Hematopoietic multipotent progenitor cell treated with erythropoietin and hydrocortisone succinate and interleukin-3 and kit ligand, for 17 days (in vitro differentiated cells): ENCODE measurements at places on chromosomes 12 and 14.
A peak's percentile ranks its signal among the peaks of the same experiment; 100 is the strongest.

GRCh38 chr12:48934312-48934706 is 9.0 kb upstream of the FKBP11 start:
- no peak for DNase-seq

GRCh38 chr12:6367969-6368892 is 7.1 kb downstream of the SCNN1A start:
- DNase-seq: no peak

DNA sequence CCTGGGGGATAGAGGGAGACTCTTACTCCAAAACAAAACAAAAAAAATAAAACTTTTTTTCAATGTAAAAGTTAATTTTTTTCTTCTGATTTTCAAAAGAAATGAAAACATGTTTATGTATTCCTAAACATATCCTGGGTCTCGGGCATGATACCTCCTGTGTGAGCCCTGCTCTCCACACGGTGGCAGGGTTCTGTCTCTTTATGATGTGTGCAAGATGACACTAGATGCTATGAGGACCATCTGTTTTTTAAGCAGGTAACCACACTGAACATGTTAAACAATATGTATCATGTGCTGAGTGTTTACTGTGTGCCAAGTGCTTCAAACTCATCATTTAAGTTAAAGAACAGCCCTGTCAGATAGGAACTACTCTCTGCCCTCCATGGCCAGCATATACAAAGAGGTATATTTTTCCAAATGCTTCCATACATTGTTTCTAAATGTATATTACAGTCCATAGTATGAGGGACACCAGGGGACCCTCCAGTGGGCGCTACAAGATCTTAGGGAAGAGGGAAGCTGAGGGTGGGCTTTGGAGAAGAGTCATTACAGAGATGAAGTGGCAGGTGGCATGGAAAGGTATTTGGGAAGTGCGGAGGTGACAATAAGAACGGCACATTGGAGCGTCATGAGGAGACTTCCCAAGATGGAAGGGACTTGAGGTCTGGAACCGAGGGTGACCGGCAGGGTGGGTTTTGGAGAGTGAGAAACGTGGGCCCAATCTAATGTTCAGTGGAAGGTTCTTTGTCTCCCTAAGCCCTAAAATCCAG is 28.5 kb downstream of the FOS start:
- no peak for DNase-seq

DNA sequence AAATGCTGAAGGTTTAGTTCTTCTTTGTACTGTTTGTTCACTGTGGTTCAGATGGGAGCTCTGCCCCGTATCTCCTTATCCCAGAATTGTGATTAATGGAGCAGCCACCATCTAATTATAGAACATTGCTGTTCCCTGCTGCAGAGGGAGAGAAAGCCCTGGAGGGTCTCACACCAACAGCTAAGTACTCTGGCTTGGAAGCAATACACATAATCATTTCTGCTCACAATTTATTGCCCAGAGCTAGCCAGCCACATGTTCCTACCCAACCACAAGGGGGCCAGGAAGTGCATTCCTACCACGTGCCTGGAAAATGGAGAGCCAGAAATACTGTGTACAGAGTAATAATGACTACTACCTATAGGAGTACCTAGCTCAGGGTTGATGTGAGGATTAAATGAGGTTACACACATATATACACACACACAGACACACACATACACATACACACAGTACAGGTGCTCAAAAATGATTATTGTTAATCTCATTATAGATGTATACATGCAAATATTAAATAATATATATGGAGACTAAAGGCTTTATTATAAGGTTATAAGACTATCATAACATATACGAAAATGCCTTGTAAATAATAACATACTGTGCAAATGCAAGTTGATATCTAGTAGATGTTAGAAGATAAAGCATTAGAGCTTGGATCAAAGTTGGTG is 22.3 kb downstream of the MSRB3 start:
- DNase-seq: no peak

DNA sequence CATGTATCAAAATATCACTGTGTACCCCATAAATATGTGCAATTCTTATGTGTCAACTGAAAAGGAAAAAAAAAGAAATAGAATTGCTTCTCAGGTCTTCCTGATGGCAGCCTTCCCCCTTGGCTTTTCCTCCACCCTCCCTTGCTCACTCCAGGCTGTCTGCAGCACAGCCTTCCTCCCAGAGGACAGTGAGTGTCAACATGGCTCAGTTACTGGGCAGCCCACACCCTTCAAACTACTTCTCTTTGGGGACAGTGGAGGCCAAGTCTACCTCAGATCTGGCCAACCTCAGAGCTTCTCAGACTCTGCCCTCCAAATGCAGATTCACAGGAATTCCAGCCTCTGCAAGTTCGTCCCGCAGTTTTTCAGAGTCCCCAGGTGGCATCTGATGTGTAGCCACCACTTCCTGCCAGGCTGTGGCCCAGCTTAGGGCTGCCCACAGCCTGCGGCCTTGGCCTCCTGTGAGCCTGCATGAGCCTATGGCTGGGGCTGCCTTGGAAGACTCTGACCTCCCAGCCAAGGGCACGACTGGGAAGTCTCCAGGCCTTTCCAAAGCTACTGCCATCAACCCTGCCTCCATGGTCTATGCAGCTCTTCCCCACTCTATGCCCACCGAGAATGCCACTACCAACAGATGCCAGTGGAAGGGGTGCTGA is 148.0 kb upstream of the PWP1 start:
- DNase-seq: no peak

- no peak for DNase-seq
Measured at GRCh38 chr12:91327131-91327530, 144.5 kb upstream of the DCN start.

GRCh38 chr12:53726341-53726740 is 911 bp downstream of the CALCOCO1 start:
- DNase-seq: peak; percentile 52

DNA sequence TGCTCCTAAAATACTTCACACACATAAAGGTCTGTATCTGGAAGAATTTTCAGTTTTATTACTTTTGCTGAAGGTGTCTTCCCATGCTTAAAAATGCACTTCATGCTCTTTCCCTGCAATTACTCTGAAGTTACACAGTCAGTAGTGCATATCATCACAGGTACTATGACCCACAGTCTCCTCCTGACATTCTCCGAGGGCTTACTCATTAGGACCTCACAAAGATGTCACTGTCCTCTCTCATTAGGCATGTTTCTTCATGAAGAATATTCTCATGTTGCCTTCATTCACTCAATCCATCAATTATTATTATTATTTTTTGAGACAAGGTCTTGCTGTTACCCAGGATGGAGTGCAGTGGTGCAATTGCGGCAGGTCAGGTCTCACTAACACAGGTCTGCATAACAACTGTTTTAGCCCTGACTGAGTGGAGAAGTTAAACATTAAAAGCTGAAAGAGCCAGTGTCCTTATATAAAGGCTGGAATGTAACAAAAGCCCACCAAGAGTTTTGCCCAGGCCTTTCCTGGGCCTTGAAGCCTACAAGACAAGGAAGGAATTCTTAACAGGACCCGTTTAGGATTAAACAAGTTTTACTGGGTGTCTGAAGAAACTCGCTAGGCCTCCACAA is 119.5 kb upstream of the WSCD2 start:
- no peak for DNase-seq

- DNase-seq: no peak
Measured at GRCh38 chr12:120941846-120942405, 36.4 kb upstream of the HNF1A start.

DNA sequence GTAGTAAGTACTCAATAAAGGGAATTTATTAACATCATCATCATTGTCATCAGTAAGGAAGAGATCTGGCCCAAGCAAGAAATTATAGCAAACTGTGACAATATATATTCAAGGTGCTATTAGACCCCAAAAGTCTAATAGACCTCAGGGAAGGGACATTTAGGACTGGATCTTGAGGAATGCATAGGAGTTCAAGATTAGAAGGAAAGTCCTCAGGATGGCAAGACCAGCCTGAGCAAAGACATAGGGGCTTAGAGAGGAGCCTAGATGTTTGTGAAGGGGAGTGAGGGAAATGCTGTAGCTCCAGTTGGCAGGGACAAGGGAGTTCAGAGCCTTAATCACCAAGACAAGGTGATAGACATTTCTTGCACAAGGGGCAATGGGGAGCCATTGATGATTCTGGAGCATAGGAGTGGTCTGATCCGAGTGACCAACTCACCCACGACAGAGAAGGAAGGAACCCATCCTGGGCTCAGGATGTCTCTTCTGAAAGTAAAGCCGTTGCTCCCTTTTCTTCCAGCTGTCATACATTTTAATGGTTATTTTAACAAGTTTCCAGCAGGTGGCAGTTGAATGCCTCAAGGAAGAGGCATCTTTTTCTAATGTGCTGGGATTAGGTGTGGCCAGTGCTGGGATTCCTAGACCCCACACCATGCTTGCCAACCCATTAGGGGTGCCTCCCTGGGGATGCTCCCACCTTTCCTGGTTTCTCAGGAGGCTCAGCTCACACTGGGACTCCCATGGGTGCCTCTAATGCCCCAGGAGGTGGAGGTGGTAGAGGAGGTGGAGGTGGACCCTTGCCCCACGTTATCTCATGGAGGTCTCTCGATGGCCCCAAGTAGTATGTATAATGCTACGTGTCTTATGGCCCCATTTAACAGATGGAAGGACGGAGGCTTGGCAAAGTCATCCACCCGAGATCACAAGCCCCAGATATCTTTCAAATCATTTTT is 37.8 kb downstream of the PHETA1 start:
- peak; percentile 7 for DNase-seq

DNA sequence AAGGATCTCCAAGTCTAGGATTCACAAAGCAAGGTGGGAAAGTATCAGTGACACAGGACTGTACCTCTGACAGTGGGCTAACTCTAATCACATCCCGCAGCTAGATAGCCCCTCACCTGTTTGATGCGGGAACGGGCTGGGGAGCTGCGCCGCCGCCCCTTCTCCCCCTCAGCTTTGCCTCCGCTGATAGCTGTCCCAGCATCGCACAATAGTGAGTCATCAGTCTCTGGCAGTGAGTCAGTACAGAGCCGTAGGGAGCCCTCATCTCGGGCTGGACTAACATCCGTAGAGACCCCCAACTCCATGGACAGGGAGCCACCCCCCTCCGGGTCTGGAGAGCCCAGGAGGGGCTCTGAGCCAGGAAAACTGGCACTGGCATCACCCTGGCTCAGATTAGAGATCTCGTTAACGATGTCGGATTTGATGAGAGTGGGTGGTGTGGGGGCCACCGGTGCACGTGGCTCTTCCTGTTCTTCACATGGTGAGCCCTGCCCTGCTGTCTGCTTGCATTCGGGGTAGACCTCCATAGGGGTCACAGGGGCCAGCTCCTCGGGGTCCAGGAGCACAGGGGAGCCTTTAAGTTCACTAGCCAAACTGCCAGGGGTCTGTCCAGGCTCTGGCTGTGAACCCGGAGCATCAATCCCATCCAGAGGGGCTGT is 10.9 kb downstream of the KMT2D start:
- no peak for DNase-seq

DNA sequence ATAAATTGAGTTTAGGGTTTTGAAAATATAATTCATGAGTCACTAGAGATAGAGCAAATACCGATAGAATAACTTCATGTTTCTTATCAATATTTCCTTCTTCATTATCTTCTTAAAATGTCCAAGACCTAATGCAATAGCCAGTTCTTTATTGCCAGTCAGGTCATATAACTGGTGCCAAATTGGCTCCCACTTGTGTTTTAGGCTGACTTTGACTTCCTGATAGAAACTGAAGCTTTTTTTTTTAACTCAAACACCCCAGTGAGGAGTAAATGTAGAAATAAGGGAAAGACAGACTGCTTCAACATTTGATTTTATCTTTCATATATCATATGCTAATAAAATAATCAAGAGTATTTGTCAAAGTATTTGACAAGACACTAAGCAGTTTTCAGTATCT is 80.7 kb downstream of the ARMH4 start:
- DNase-seq: no peak

GRCh38 chr12:11580125-11580751 is 69.2 kb upstream of the ETV6 start:
- no peak for DNase-seq

DNA sequence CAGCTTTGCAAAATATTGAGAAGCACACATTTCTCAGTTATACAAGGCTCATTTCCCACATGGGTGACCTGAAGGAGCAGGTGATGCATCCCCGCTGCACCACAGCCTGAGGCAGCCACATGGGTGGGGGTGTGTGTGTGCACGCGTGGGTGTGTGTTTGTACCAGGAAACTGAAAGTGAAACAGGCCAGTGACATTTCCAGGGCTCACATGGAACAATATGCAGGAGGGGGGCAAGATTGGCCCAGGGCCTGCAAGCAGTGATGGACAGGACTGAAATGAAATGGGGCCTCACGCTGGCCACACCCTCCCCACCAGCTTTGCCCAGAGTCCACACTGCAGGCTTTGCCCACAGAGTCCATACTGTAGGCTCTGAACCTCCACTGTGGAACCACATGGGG is 154.2 kb upstream of the PARP11 start:
- DNase-seq: no peak

DNA sequence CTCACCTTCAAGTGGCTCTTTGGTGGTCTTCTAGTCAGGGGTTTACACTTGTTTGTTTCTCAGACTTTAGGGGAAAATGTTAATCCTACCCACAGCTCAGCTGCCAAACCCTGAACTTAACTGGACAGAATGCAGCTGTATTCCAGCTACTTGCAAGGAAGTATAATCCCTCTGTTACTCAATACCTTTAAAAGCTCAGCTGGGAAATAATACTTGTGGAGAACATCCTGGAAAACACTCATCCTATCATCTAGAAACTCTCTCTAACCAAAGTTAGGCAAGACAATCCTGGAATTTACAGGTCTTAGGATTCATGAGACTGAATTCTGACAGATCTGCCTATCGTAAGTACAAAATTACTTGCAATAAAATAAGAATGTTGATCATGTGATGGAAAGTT is 404.1 kb downstream of the ADAMTS20 start:
- DNase-seq: no peak

DNA sequence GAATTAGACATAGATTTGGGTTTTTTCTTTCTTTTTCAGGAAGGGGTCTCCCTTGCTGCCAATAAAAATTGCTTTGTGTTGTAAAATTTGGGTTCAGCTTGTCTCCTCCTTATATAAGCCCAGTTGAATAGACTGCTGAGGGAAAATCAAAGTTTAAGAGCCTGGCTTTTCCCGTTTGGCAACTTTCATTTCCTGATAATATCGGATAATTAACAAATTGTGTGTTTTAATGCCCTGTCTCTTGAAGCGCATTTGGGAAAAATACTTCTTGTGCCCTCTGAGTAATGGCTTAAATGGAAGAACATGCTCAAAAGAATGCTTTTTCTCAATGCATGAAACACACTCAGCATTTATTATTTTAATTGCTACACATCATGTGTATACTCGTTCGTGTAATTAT is 198.0 kb upstream of the DCN start:
- DNase-seq: no peak

GRCh38 chr12:2003676-2004112 is 563 bp downstream of the DCP1B start:
- peak; percentile 62 for DNase-seq

- DNase-seq: no peak
Measured at GRCh38 chr12:53645165-53645564, 19.0 kb upstream of the ATF7 start.

DNA sequence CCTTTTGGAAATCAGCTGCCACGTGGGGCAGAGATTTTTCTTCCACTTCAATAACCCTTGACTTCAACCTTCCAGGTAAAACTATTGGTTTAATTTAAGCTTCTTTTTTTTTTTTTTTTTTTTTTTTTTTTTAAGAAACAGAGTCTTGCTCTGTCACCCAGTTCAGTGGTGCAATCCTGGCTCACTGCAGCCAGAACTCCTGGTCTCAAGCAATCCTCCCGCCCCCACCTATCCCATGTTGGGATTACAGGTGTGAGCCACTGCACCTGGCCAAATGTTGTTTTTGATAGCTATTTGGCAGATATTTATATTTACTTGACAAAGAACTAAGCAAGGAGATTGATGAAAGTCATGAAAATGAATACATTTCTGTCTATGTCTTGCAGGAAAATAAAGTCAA is 65.1 kb downstream of the SINHCAF start:
- no peak for DNase-seq

GRCh38 chr12:117124421-117125271 is 25.4 kb upstream of the TESC start:
- DNase-seq: no peak
